Stimulated activated CD8-positive, alpha-beta memory T cell treated with anti-CD3 and anti-CD28 coated beads, Interleukin-4, amount 100 ng/mL, for 48 hours (primary cell): ENCODE measurements at places on chromosomes 13 and 19.
A peak's percentile ranks its signal among the peaks of the same experiment; 100 is the strongest.

DNA sequence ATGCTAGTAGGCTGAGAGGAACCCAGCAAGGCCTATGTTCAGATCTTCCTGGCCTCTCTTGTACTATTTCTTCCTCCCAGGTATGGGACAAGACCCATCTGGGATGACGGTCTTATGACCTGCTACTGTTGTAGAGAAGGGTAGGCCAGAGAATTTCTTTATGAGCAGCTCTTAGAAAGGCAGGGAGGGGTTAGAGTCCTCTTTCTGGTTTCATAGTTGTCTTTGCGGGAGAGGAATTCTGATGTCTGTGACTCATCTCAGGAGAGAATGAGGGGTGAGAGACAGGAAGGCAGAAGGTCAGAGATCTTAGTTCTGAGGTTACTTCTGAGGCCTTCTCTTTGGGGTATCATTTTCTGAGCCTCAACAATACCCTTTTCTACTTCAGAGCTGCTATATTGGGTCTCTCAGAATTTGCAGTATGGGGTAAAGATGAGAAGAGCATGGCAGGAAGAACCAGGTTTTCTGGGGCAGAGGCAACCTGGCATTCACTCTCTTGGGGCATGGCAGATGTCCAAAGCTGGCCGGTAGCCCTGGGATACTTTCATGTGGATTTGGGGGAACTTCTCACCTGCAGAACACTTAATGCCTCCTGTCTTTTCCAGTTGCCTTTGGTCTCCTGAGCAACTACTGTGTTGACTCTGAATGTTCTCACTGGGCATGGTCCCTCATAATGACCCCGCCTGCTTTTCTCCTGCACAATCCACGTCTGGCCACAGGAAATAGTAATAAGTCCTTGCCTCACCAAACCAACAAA, 154.4 kb downstream of the GGACT start:
- no peak for DNase-seq

GRCh38 chr13:89791971-89792630, 1555.4 kb upstream of the MIR17HG start:
- DNase-seq: no peak

DNA sequence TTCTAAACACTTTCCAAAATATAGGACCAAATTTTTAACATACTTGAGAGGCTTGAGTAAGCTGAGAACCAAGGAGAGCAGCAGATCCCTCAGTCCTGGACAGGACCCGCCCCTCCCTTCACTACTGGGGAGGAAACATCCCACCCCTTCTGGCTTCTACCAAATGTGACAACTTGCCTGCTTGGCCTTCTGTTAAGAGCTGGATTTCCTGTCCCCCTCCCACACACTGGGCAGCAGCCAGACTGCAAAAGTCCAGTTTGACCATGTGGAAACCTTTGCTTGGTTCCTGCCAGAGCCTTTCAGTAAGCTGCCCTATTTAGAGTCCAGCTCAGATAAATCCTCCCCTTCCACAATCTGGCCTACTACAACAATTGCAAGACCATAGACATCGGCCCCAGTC, 84.3 kb downstream of the FGF14 start:
- DNase-seq: no peak

- no peak for DNase-seq
Measured at GRCh38 chr19:40070058-40070457, 14.0 kb upstream of the ZNF780B start.

DNA sequence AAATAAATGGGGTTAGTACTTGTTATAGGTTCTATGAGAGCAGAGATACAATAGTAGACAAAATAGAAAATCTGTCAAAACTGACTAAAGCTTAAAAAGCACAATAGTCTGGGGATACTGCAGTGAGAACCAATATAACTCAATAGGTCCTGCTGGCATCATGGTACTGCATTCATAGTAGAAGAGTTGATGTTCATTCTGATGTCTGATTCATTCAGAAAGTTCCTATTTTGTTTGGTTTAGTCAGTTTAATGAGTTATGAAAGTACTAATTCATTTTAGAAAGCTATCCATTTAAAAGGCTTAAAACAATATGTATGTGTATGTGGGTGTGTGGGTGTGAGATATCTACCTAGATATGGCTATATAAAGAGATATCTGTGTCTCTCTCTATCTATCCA, 152.8 kb downstream of the LHFPL6 start:
- DNase-seq: no peak

DNA sequence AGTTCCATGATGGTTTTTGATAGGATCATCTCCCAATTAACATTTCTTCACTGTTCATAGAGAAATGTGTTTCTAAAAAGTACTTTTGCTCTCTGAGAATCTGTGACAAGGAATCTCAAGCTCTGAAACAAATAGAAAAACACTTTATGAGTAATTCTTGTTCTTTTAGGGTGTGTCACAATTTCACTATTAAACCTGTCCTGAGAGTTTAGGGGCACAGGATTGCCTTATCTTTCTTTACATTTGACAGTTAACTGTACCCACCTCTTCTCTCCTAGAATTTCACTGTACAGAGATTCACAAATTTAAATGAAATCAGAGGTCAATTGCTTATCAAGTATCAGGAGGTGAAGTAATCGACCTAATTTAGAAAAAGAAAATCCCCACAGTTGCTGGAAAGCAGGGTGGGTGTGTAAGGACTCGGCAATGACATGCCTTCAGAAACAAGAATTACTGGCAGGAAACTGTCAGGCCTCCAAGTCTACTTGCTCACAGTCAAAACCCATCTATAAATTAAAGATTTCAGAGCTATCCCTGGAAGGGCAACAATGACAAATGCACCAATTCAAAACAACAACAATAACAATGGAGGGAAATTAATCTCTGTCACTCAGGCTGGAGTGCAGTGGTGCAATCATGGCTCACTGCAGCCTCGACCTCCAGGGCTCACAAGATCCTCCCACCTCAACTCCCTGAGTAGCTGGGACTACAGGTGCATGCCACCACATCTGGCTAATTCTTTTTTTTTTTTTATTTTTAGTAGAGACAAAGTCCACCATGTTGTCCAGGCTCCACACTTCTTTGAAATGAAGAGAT, 250.2 kb downstream of the ABCC4 start:
- DNase-seq: peak; percentile 39

- DNase-seq: no peak
Measured at GRCh38 chr13:34667286-34668218, 274.5 kb upstream of the NBEA start.

DNA sequence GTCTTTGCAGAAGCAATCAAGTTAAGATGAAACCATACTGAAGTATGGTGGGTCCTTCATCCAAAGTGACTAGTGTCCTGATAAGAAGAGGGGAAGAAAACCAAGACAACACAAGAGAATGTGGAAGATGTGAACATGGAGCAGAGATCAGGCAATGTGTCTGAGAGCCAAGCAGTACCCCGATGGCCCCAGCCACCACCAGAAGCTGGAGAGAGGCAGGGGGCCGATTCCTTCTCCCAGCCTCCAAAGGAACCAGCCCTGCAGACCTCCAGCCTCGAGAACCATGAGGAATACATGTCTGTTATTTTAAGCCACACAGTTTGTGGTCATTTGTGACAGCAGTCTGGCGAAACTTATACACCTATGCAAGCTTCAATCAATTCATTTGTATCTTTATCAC, 93.2 kb downstream of the IRS2 start:
- no peak for DNase-seq

GRCh38 chr13:60397704-60398378, 821 bp downstream of the TDRD3 start:
- DNase-seq: peak; percentile 65

DNA sequence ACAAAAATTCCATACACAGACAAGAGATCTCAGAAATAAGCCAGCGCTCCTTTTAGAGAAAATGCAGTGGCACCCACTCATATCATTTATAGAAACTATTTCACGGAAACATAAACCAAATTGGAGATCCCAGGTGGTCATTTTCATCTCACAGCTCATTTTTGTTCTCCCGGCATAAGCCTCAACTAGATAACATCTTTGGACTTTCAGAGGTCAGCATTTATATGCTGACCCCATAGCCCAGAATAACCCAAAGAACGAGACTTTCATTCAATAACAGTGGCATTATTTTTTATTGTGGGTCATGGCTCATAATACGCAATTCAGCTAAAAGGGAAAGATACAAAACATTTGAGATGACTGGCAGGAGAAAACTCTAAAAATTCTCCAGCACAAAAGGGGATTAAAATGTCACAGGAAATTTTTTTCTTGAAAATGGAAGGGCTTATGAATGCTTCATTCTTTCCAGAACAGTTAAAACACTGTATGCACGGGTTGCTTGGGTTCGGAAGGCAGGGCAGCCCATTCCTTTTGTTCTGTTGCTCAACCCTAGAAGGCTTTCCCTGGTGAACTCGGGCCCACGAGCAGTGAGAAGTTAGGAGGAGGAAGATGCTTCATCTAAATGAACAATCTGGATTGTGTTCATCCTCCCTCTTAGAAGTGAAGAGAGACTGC, 24.0 kb downstream of the STARD13 start:
- no peak for DNase-seq

GRCh38 chr13:99847318-99847750, 124.2 kb downstream of the ZIC5 start:
- DNase-seq: no peak
